MV-4-11 (cell line): ENCODE measurements at places on chromosomes 16 and 17.

GRCh38 chr17:79722787-79723186, 8.0 kb upstream of the ENPP7 start:
- no peak for DNase-seq

DNA sequence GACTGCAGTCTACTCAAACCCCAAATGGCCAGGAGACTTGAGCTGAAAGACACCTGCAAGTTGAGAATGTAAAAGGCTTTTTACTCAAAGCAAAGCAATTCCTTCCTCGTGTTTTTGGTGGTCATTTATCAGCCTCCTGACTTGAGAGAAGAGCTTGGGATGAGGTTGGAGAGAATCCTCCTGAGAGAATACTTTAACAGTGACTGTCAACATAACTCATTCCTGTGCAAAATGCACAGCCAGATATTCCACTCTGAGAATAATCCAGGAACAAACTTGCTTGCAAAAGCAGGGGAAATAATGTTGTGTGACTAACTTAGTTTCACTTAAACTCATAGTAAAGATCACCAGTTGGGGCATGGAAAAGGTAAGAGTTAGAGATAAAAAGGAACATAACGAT, 53.4 kb downstream of the SNTB2 start:
- no peak for DNase-seq

GRCh38 chr17:48719642-48720265, 2.6 kb downstream of the PRAC1 start:
- DNase-seq = no peak

DNA sequence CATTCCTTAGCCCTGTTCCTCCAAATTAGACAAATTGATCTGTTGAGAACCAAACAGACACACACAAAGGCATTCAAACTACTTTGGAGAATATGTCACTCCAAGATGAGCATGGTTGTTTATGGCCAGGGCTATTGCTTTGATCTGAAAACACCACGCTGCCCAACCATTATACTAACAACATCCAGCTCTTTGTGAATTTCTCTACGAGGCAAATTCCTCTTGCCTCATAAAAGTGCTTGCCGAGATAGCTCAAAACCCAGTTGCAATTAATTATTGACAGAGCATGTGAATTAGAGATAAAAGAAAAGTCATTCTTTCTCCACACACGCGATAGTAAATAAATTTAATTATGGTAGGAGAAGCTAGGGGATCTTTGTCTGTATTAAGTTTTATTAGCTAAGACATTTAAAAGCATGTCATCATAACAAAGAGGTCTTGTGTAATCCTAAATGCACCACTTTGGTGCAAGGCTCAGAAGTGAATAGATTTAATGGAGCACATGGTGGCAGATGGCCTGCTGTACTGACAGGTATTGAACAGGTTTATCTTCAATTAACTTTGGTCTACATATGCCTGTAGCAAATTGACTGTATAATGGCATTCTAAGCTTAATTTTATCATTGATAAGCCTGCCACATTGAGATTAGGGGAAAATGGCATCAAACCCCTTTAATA, 441.8 kb downstream of the HS3ST4 start:
- DNase-seq = no peak

- no peak for DNase-seq
Observed at GRCh38 chr17:68611353-68612208, 10.4 kb upstream of the FAM20A start.

DNA sequence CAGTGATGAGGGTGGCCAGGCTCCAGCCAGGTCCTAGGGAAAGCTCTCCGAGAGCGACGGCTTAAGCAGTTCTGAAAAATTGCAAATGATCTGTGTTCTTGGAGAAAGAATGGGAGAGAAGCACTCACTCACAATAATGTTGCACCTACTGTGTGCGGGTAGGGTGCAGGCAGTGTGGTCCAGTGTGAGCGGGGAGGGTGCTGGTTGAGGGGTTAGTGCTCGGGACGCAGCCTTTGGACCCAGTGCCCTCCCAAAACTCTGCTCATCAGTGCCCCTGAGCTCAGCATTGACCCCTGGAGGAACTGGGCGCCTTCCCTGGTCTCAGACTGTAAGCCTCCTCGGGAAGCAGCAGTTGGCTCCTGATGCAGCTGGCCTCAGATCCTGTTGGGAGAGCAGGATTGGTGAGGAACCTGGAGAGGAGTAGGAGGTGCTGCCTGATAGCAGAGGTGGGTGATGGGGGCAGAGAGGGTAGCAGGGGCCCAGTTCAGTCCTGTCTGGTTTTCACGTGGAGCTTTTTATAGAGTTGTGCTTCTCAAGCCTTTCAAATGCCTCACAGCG, 23.6 kb upstream of the ZNF750 start:
- DNase-seq = no peak

DNA sequence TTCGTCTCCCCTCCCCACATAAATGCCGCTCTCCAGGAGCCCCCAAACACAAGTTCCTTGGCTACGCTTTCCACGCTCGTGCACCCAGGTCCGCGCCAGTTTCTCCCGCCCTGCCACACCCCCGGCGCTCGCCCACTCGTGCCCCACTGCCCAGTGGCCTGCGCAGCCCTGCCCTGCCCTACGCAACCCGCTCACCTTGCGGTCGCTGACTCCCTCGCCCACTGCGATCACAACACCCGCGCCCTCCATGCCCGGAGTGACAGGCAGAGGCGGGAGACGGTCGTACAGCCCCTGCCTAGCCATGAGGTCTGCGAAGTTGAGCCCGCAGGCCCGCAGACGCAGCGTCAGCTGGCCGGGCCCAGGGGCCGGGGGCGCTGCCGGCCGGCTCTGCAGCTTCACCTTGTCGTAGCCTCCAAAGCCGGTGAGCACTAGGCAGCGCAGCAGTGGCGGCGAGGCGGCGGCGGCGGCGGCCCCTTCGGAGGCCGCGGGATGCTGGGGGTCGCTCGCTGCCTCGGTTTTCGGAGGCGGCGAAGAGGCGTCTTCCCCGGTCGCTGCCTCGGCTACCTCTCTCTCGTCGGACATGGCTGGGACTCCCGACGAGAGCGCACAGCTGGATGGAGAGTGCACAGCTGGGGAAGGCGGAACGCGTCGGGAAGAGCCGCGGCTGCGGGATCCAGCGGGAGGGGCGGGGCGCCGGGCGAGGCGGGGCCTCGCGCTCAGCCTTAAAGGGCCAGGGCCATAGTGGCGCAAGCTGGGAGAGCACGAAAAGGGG, at the start of gene VAT1:
VAT1 (minus strand) TSS at position 645 of the 772 bp plus-strand sequence; CDS start at position 582, 63 bp downstream.
- DNase-seq = peak; percentile 55

DNA sequence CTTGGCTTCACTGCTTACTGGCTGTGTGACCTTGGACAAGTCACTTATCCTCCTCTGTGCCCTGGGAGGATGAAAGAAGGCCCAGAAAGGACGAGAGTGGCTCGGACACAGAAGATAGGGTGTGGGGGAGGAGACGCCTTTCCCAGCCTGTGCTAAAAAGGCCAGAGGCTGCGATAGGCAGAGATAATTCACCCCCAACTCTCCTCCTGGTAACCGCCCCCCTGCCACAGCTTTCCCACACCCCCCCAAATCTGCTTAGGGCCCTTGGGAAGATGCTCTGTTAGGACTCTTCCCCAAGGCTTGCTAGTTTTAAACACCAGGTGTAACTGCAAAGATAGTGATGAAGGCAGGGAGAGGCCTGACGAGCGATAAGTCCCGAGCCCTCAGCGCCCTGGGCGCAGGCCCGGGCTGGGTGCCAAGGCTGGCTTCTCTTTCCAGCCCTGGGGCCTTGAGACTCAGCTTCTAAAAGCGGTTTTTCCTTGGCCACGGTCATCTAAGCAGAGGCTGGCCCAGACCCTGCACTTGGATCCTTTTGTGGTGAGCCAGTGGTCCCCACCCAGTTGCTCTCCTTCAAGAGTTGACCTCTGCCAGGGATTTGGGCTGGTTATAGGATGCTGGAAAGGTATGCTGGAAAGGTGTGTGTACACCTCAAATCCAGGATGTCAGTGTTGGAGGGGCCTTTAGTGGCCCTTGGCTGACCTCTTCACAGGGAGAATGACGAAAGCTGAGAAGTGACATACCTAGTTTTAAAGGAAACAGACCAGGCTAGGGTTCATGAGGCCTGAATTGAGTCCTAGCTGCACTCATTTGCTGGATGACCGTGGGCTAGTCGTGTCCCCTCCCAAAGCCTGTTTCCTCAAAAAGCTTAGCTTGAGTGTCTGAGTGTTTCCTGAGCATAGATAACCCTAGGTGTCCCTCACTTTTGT, 3.4 kb upstream of the PPP1R9B start:
- DNase-seq = no peak

- no peak for DNase-seq
Observed at GRCh38 chr16:67451704-67452435, 20.9 kb downstream of the HSD11B2 start.

DNA sequence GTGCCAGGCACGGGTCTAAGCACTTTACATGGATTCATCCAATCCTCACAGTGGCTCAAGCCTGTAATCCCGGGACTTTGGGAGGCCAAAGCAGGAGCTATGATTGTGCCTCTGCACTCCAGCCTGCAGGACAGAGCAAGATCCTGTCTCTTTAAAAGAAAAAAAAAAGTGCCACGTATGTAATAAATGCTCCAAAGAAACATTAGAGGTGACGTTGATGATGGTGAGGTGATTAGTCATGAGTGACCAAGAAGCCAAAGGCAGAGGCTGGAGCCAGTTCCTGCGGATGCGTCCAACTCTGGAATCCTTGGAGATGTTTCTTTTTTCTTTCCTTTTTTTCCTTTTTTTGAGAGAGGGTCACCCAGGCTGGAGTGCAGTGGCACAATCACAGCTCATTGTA, 59.4 kb upstream of the SIAH1 start:
- DNase-seq = no peak

DNA sequence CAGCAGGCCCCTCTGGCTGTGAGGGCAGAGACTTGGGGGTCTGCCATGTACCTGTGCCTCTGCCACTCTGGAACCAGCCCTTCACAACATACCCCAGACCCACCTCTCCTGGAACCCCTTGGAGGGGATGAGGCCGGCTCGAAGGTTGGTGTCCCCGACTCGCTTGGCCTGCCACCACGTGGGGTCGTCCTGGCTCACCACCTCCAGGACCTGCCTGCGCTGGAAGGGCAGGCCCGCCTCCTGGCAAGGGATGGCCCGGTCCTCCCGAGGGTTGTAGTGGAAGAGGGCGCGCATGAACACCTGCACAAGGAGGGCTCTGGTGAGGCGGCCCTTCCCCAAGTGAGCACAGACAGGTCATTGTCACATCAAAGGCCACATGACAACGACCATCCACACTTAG, 12.2 kb downstream of the MPP3 start:
- no peak for DNase-seq

DNA sequence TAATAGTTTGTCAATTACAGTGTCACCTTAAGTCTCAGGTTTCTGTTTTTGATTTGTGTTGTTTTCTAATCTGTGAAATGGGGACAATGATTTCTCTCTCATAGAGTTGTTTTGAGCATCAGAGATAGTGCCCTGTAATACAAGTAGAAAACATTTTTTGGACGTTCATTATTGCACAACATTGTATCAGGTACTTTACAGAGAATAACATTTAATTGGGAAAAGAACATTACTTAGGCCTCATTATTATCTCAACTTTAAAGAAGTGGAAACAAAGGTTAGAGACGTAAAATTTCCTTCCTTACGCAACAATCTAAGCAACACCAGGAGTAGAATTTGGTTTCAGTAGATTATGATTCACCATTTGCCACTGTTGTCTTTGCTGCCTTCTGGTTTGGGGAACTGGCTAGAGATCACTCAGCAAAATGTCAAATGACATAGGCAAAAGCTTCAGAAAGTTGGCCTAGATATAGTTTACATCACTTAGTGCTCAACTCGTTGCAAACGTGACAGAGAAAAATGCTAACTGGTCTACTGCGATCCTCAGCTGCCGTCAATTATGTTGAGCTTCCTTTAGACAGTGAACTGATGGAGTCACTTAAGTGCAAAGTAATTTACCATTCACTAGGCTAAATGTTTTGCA, 1026.8 kb downstream of the CDH11 start:
- peak; percentile 30 for DNase-seq

GRCh38 chr16:62963846-62964245, 927.6 kb upstream of the CDH8 start:
- no peak for DNase-seq

GRCh38 chr16:80687606-80688005, 116.8 kb downstream of the CDYL2 start:
- peak; percentile 15 for DNase-seq

- no peak for DNase-seq
Observed at GRCh38 chr17:58993311-58993710, 113.4 kb downstream of the TRIM37 start.

- no peak for DNase-seq
Observed at GRCh38 chr17:48589060-48589830, 796 bp downstream of the HOXB3 start.

DNA sequence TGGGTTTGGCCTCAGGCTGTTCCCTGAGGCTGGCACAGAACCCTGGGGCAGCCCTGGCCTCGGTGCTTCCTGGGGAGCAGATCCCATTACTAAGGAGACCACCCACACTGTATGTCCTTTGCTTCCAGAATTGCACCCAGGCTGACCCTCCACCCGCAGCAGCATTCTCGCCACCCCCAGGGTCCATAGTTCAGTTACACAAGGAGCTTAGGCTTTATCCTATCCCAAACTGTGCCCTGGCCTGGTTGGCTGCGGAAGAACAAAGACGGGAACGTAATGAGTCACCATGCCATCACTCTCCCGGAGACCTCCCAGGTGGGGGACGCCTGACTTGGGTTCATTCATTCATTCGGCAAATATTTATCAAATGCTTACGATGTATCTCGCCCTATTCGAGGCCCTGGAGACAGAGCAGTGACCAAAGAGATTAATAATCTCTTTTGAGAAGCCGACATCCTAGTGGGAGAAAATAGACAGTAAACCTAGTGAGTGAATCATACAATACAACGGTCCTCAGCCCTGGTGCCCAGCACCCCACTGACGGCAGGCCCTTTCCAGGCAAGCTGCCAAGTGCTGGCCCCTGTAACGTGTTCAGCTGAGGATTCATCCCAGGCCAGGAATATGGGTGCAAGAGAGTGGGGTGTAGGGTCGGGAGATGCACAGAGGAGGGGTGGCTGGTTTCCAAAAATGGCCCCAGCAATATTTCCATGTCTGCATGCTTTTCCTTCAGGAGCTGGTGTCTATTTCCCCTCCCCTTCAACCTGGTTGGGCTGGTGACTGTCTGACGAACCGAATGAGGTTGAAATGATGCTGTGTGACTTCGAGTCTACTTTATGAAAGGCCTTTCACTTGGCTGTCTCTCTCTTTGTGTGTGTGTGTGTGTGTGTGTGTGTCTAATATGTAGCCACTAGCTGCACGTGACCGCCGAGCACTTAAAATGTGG, 134.2 kb downstream of the MGAT5B start:
- no peak for DNase-seq

- DNase-seq = peak; percentile 76
Observed at GRCh38 chr16:9389543-9390207, 298.2 kb downstream of the HAPSTR1 start.

GRCh38 chr16:3095869-3096268, 3.2 kb downstream of the ZSCAN10 start:
- DNase-seq = peak; percentile 88

- DNase-seq = no peak
Observed at GRCh38 chr16:29835926-29836325, 15.7 kb downstream of the MVP start.
